ENCODE measurements at places on chromosomes 1 and 21.

- no peak for DNase-seq
Observed at GRCh38 chr1:160633330-160633903, 13.4 kb downstream of the SLAMF1 start.

- no peak for DNase-seq
Observed at GRCh38 chr1:245055752-245056151, 99.0 kb upstream of the KIF26B start.

- DNase-seq: no peak
Observed at GRCh38 chr1:27275696-27276095, 41.3 kb downstream of the WDTC1 start.

DNA sequence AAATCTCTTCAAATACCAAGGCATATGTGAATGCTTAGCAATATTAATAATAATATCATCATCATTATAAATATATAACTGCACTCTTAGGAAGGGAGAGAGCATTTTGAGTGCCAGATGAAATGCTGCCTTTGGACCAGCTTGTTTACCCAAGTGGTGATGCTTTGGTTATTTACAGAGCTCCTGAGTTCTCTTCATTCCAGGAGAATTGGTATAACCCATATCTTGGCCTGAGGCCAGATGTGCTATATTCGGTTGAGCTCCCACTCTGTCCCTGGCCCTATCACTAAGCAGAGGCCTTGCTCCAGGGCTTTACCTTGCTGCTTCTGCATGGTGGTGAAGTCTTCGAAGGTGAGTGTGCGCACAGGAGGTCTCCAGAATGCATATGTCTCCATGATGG, 89.4 kb downstream of the TBX15 start:
- no peak for DNase-seq

GRCh38 chr21:41868062-41868710, 11.0 kb downstream of the PRDM15 start:
- DNase-seq: no peak

GRCh38 chr1:154466921-154467417, 35.0 kb upstream of the TDRD10 start:
- no peak for DNase-seq

All from substantia nigra (tissue), 51 donors.